ENCODE measurements at places on chromosomes 11 and 22.

GRCh38 chr22:25081409-25081824, 118.2 kb upstream of the CRYBB3 start:
- DNase-seq: peak; percentile 63

DNA sequence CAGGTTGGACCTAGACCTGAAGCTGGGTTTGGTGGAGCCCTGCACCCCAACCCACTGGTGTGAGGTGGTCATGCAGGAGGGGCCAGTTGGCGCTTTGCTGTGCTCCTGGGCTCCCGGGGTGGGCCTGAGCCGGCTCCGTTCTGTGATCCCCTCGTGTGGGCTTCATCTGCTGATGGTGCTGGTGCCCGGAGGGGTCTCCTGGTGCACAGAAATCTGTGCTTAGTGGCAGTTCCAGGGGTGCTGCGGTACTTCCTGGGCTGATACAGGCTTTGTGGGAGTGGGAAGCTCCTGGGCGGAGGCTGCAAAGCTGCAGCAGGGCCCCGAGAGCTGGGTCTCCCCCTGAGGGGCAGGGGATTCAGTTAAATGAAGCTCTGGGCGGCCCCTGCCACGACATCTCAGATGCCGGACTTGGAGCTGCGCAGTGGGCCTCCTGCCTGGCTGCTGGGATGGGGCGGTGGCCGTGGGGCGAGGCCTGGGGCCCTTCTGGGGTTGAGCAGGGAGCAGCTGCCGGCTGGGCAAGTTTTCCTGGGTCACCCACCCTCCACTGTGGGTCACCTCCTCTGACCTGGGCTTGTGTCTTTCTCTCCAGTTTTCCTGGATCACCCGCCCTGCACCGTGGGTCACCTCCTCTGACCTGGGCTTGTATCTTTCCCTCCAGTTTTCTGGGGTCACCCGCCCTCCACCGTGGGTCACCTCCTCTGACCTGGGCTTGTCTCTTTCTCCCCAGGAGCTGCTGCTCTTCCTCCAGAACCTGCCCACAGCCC, 410.5 kb downstream of the TBC1D22A start:
- DNase-seq: no peak

DNA sequence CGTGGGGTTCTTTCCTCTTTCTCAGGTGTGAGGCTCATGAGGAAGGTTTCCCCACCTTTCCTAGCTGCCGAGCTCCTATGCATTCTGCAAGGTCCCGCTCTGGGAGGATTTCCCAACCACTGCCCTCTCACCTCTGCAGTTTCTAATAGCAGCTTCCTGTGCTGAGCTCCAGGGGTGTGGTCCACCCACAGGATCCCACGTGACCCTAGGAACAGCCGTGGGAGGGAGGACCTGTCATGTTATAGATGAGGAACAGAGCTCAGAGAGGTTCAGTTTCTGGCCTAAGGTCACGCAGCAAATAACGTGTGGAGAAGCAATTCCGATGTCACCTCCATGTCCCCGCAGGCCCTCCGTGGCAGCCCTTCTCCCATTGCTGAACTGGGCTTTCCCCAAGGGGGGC, 38.5 kb downstream of the FLRT1 start:
- no peak for DNase-seq

GRCh38 chr11:72624496-72625201, 49.6 kb downstream of the PDE2A start:
- no peak for DNase-seq

GRCh38 chr11:101860696-101861427, 53.9 kb upstream of the CEP126 start:
- peak; percentile 7 for DNase-seq

DNA sequence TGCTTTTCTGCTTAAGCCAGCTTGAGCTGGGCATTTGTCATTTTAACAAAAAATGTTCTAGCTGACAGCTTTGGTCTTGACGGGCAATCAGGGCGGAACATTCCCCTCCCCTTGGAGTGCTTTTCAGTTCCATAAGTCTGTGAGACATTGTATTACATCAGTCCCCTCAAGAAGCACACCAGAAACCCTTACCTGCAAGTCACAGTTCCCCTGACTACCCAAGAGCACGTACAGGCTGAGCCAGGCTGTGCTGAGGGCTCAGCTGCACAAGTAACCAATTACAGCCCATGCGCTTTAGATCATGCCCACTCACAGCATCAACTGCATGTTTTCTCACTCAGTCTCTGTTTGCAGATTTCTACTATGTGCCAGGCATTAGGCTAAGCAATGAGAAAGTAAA, 19.1 kb downstream of the HIRA start:
- DNase-seq: no peak
